Mammary microvascular endothelial cell (primary cell): ENCODE measurements at places on chromosomes 2 and 18. TPM values are rescaled to one million over a fixed set of nuclear protein-coding genes. Genes with fewer than 3 reads are reported as not detected.

CCBE1 gene
- total RNA-seq = 2.0 and 3.5 TPM in 2 replicates

CD226 gene
- 0.13 and 1.0 TPM in 2 replicates for total RNA-seq

MGAT5 gene
- total RNA-seq = 37.0 and 43.4 TPM in 2 replicates

GLI2 gene
- total RNA-seq = 0.07 and 0.39 TPM in 2 replicates

CDH2 gene
- total RNA-seq = 13.5 and 16.9 TPM in 2 replicates

PROKR1 gene
- not detected in 2 replicates for total RNA-seq

KCNE4 gene
- 0.07 and 0.25 TPM in 2 replicates for total RNA-seq

PTPRM gene
- 30.7 and 36.9 TPM in 2 replicates for total RNA-seq

ATP8B1 gene
- total RNA-seq = 51.4 and 54.6 TPM in 2 replicates

SERPINB4 gene
- total RNA-seq = not detected in 2 replicates

DLX1 gene
- not detected in 2 replicates for total RNA-seq

ZNF638 gene
- total RNA-seq = 66.9 and 80.1 TPM in 2 replicates

UCN gene
- total RNA-seq = not detected in 2 replicates

RTP5 gene
- not detected in 2 replicates for total RNA-seq

CFC1 gene
- total RNA-seq = not detected in 2 replicates

C2orf81 gene
- 0.59 and 0.67 TPM in 2 replicates for total RNA-seq

CPO gene
- not detected in 2 replicates for total RNA-seq

STK36 gene
- total RNA-seq = 8.3 and 10.8 TPM in 2 replicates

SCN9A gene
- 0.30 and 1.00 TPM in 2 replicates for total RNA-seq
